Stimulated activated CD4-positive, alpha-beta T cell treated with anti-CD3 and anti-CD28 coated beads, Interleukin-15, amount 100 ng/mL, for 1 hour (primary cell): ENCODE measurements at places on chromosomes 2 and 18.
A peak's percentile ranks its signal among the peaks of the same experiment; 100 is the strongest.

DNA sequence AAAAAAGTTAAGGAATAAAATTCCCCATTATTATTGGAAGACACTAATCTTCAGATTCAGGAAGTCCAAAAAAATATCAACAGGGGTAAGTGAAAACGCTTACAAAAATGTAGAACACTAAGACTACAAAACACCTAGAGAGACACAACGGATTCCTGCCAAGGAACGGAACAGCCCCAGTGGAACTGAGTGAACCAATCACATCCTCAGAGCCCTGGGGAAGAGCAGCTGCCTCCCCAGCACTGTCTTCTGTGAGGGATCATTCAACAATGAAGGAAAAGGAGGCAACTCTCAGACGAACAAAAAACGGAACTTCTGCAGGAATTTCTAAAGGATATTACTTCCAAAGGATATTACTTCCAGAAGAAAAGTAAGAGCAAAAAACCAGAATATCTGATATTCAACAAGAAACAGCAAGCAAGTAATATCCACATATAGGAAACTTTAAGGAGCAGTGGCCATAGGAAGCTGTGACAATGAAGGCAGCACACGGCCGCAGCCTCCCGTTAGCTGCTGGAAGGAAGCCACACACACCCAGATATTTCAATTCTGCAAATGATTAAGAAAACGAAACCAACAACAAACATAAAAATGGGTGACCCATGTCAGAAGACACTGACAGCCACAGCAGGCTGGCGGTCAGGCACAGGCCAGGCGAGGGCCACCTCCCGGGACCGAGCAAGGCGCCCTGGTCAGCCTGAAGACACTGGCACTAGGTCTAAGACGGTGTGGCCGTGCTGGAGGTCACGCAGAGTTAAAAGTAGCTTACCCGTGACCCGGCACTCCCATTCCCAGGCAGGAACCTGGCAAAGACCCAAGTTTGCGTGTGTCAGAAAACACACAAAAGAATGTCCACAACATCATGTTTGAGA, 81.8 kb downstream of the HDAC4 start:
- DNase-seq = no peak

DNA sequence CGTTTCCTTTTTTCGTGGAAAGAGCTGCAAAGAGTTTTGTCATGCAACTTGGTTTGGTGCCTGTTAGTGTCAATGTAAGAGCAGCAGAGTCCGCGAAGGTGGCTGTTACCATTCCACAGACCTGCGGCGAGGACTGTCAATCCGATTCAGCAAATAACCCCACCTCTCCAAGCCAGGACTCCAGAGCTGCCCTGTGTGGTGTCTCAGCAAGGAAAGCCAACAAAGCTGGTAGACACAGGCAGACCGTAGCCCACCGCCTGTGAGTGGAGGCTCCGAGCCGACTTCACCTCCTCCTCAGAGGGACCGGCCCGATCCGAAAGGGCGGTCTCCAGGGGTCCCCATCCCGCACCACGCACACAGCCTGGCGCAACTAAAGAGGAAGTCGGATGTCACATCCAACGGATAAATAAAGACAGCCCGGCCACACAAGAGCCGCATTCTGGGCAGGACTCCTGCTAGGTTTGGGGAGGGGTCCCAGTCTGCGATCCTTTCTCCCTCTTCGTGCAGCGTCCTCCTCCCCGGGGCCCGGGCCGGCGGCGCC, 819 bp downstream of the ANKRD44 start:
- DNase-seq = peak; percentile 19

DNA sequence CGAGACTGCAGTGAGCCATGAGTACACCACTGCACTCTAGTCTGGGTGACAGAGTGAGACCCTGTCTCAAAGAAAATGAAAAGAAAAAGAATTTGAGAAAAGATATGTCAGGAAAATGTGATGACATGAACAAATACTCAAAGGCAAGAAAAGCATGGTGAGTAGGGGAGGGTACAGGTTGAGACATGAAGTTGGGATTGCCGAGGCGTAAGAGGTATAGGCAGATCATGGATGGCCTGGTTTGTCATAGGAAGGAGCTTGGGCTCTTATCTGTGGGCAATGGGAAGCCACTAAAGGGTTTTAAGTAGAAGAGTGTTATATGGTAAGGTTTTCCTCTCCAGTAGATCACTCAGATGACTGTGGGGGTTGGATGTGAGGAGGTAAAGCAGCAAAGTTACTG, 32.3 kb downstream of the SPAST start:
- DNase-seq = no peak

DNA sequence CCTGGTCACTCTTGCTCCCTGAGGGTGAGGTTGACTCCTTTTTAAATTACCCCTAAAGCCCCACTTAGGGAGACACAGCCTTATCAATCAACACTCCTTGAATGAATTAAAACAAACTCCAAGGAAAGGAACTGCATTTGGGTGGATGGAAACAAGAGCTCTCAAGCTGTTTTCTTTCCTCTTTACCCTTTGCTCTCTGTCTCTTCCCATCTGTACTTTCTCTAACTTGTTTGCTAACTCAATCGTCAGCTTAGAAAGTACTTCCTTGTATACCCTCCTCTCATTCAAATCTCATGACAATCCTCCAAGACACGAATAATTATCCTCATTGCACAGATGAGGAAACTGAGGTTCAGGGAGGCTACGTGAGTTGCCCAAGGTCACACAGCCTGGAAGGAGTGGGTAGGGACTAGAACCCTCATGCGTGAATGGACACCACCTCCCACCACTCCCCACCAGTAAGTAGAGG, 32.7 kb downstream of the ZFP36L2 start:
- DNase-seq = no peak

DNA sequence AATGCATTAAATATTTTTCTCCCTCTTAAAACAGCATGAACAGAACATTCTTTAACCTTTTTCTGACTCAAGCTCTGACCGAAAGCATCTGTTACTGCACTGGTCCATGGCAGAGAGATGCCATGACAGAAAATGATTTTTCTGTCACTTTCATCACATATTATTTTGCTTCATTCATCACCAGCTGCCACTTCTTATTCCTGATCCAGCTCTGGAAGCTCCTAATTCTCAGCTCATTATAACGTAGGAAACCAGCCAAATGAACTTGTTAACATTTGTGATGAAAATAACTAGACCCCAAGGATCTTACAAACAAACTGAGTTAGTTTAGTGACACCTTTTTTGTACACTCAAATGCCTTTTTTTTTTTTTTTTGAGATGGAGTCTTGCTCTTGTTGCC, 7.6 kb upstream of the CFLAR start:
- no peak for DNase-seq

- peak; percentile 5 for DNase-seq
Observed at GRCh38 chr2:161237392-161238264, 70.6 kb upstream of the PSMD14 start.

GRCh38 chr2:136167721-136168475, 49.9 kb upstream of the CXCR4 start:
- DNase-seq = no peak

- DNase-seq = no peak
Observed at GRCh38 chr2:164599954-164600589, 21.2 kb downstream of the GRB14 start.

DNA sequence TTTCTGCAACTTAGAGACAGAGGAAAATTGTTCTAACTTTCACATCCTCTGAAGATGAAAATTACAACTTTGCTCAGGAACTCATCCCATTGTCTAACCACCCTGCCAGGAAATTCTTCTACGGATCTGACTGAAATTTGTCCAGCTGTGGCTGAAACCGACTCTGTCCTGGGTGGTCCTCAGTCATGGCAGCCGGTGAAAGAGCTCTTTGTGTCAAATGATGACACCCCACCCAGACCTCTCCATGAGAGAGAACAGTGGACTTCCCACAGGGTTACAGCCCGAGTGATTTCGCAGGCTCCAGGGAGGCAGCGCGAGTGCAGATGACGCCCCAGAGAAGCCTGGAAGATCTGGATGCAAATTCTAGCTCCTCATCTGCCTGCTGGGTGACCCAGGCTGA, 65.1 kb upstream of the TRIB2 start:
- no peak for DNase-seq

GRCh38 chr2:83584672-83585071, 874.4 kb downstream of the SUCLG1 start:
- no peak for DNase-seq
